ENCODE measurements at places on chromosomes 16 and 17.

- no peak for DNase-seq
Observed at GRCh38 chr16:19881783-19882182, 2.9 kb downstream of the GPRC5B start.

GRCh38 chr17:29566473-29567303, at the start of gene ABHD15:
Gene ABHD15 (minus strand): TSS chr17:29567037. CDS start chr17:29566966, 71 bp downstream.
- DNase-seq, result peak; percentile 59

DNA sequence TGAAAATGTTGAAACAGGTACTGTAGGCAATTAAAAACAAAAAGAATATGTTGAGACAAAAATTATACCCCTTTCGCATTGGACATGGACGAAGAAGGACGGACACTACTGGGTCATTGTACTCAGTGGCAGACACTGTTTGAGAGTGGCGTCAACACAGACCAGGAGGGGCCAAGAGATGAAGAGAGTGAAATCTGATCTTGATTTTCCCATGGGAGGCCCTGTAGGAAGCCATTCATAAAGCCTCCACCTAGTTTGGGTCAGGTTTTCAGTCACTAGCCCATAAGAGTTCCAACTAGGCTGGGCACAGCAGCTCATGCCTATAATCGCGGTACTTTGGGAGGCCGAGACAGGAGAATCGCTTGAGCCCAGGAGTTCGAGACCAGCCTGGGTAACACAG, 23.6 kb upstream of the SMURF2 start:
- no peak for DNase-seq

- peak; percentile 35 for DNase-seq
Observed at GRCh38 chr16:85253084-85253941, 141.0 kb upstream of the CIBAR2 start.

GRCh38 chr16:82699260-82699659, 72.5 kb downstream of the CDH13 start:
- DNase-seq, result no peak

- DNase-seq, result no peak
Observed at GRCh38 chr17:2064147-2064489, 9.2 kb downstream of the HIC1 start.

GRCh38 chr17:8924595-8924994, 40.9 kb downstream of the PIK3R5 start:
- DNase-seq, result no peak

- peak; percentile 25 for DNase-seq
Observed at GRCh38 chr17:43880420-43880991, 26.8 kb downstream of the MPP2 start.

GRCh38 chr16:28211758-28212531, at the start of gene XPO6:
Gene XPO6 (minus strand): TSS chr16:28211965. CDS start chr16:28211368, 597 bp downstream.
- peak; percentile 90 for DNase-seq

DNA sequence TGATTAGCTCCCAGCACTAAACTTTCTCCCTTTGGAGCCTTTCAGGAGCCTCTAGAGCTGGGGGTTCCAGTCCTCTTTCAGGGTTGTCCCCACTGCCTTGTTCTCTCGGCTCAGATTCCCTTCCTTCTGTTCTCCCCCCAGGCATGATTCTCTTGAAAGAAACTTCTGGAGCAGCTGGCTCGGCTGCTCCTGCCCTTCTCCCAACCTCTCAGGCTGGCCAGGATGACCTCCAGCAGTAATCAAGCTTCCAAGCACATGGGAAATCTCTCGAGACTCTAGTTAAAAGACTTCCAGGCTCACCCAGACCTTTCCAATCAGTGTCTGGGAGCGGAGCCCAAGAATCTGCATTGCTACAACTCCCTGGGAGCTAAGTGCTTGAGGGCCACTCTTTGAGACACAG, 3.6 kb downstream of the SDK2 start:
- no peak for DNase-seq

DNA sequence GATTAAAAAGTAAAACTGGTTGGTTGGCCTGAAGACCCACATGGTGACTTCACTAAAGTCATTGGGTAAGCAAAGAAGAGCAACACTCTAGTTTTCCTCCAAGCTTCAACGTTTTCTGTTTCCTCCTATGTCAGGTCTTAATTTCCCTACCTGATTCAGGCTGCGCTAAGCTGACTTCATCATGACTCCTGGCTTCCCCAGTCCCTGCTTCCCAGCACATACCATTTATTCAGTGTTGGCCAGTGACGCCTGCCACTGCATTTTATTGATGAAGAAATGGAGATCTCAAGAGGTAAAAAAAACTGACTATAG, 645.3 kb downstream of the WWOX start:
- no peak for DNase-seq

DNA sequence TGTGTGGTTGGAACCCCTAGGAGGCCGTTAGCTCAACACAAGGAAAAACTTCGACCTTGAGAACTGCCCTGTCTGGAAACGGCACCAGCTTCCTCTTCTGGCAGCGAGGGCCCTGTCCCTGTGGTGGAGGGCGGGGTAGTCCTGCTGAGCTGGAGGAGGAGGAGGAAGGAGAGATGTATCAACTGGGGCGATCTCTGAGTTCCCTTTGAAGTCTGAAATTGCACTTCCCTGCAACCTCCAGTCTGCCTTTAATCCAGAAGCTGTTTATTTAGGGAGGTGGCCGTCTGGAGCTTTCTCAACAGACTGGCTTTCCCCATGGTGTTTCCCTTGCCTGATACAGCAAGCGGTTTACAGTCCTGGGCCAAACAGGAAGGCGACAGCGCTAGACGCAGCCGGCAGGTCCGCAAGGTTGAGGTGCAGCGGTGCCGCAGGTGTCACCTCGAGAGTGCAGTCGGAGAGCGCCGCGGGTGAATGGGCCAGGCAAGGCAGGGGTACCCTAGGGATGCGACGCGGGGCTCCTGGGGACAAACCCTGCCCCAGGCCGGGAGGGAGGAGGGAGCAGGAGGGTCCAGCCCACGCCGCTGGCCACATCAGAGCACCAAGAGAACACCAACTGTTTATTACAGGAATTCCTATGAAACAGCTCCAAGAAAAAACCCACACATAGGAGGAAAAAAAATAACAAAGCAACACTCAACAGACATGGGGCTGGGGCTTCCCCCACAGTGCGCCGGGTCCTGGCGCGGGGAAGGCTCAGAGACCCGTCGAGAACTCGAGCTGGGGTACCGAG, 11.4 kb upstream of the MRPS23 start:
- DNase-seq, result peak; percentile 77

DNA sequence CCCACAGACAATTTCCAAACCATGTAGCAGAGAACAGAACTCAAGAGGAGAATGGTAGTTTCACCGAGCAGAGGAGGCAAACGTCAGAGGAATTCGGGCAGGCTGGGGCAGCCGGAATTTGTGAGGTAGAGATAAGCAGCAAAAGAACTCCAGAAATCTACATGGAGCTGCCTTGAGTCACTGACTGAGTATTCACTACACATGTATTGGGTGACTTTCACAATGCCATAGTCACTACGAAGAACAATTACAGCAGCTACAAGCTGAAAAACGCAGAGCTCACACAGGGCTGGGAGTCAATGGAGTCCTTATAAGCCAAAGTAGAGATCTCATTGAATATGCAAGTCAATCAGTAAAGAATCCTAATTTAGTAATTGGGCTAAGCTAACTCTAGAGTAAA, 13.4 kb downstream of the CMC2 start:
- DNase-seq, result peak; percentile 81
